Ascending aorta (tissue), 2 donors: ENCODE measurements at places on chromosomes 3 and 15. TPM values are rescaled to one million over a fixed set of nuclear protein-coding genes. Genes with fewer than 3 reads are reported as not detected.

PLXNB1 gene
- 160 TPM for total RNA-seq

- no peaks in the 10 kb centered on the region for H3K4me1 ChIP-seq
- DNase-seq, result no peak
- no peak overlapping the region for H3K4me3 ChIP-seq
- H3K36me3 ChIP-seq, result no peaks in the 10 kb centered on the region
Measured at GRCh38 chr3:64971602-64972001, 283.8 kb upstream of the ADAMTS9 start.

GRCh38 chr15:98727115-98728040 is 79.0 kb downstream of the IGF1R start:
- H3K4me3 ChIP-seq, result no peak overlapping the region
- H3K27ac ChIP-seq, result peak overlapping the region; percentile 97
- no peaks in the 10 kb centered on the region for H3K36me3 ChIP-seq
- DNase-seq, result peak; percentile 65

DNA sequence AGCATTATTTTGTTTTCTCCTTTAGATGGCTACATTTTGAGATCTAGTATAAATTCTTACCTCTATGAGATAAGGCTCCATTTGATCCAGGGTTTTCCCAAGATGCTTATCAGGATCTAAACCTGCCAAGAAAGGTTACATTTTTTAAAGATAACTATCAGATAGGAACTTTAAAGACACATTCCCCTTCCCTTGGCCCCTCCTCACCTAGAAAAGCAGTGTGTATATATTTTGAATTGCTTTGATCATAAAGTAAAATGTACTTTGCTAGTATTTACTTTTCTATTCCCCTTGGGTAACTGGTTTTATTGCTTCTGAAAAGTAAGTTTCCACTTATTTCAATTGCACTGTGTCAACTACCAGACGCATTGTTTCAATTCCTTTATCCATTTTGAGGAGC is 135.2 kb downstream of the DPH6 start:
- no peak overlapping the region for H3K4me3 ChIP-seq
- peaks cover 9% of the 10 kb centered on the region for H3K36me3 ChIP-seq
- no peaks in the 10 kb centered on the region for H3K27me3 ChIP-seq
- no peaks in the 10 kb centered on the region for H3K4me1 ChIP-seq
- no peak for DNase-seq

GRCh38 chr3:136070953-136071949 is 105.7 kb downstream of the PPP2R3A start:
- H3K27me3 ChIP-seq, result no peaks in the 10 kb centered on the region
- H3K4me1 ChIP-seq, result peaks cover 16% of the 10 kb centered on the region
- H3K27ac ChIP-seq, result peak overlapping the region; percentile 61
- H3K4me3 ChIP-seq, result no peak overlapping the region

GPR62 gene
- total RNA-seq, result not detected

PPP1R14D gene
- total RNA-seq, result not detected
